ENCODE measurements at places on chromosomes 2 and 18.

- DNase-seq = no peak
These were observed 95.9 kb upstream of the MBOAT2 start for GRCh38 chr2:9099341-9099751.

- peak; percentile 23 for DNase-seq
These were observed 259.2 kb downstream of the SLC4A3 start for GRCh38 chr2:219886615-219887014.

DNA sequence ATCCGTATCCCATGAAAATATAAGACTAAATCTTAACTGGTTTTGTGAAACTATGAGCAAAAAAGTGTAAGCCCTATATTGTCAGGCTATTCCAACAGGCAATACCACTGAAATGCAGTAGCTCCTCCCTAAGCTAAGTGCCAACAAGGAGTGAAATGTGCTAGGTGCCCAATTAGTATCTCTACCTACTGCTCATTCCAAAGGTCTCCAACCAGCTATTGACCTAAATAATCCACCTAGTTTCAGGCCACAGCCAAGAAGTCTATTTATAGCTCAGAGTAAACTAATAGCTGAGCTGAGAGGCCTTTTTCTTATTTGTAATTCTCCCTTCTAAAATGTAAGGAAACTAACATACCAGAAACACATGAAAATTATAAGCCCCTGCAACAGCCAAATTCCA, 482.2 kb downstream of the DCC start:
- DNase-seq = no peak

DNA sequence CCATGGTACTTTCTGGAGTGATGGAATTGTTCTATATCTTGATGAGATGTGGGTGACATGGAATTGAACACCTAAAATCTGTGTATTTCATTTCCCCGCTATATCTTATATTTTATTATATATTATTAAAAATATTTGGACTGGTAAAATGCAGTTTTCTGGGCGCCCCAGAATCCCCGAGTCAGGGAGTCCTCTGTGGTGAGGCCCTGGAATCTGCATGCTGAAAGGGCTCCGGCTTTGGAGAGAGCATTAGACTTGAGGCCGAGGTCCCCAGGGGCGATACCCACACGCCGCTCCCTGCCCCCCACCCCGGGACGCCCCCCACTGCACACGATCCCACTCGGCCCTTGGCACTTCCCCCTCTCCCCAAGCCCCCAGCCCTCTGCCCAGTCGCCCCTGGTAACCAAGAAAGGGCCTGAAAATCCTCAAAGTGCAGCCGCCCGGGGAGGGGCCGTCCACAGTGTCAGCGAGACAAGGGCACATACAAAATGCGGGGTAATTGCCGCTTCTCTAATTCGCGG, 126.0 kb downstream of the ZFP36L2 start:
- DNase-seq = no peak

DNA sequence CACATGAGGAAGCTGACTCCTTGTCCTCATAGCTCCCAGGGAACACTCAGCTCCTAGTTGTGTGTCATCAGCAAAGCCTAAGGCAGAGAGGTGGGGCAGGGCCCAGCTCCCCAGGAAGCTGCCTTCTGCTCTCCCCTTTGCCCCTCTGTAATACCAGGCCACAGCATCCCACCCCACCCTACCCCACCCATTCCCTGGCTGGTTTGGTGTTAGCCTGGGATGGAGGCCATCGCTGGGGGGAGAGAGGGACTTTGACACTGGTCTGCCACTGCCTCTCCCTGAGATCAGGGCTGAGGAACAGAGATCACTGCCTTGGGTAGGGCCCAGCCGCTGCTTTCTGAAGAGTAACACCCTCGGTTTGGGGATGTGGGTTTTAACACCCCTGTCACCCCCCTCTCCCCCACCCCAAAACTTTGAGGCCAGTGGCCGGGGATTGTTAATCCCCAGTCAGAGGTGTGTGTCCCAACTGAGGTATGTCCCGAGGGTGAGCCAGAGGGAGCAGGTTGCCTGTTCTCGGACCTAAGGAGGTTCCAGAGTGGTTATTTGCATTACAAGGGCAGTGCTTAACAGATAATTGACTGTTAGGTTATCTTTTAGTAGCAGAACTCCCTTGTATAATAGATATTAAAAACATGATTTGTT, 41.4 kb downstream of the TET3 start:
- peak; percentile 31 for DNase-seq

GRCh38 chr2:194319222-194319992, 1337.6 kb upstream of the SLC39A10 start:
- DNase-seq = no peak

- DNase-seq = peak; percentile 84
These were observed 480 bp downstream of the DSEL start for GRCh38 chr18:67515942-67516538.

DNA sequence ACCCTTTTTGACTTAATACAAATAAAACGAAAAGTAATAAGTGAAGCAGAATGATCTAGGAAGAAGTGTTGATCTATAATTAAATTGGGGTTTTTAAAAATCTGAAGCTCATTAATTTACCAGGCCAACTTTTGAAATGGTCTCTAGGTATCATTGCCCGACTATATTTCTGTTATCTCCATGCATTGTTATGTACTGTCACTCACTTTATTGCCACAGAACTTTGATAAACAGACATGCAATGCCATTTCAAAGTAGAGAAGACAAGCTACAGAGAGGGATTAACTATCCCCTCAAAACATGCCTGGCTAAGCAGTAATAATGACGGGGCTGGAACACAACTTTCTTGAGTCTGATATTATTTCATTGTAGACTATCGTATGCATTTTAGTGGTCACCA, 147.6 kb upstream of the ITGA4 start:
- no peak for DNase-seq

GRCh38 chr2:43073401-43073825, 153.0 kb downstream of the ZFP36L2 start:
- peak; percentile 84 for DNase-seq

GRCh38 chr2:230758566-230759480, 46.2 kb downstream of the CAB39 start:
- peak; percentile 77 for DNase-seq

GRCh38 chr18:68233018-68233417, 481.9 kb downstream of the TMX3 start:
- DNase-seq = no peak

GRCh38 chr2:127118038-127118437, 11.1 kb upstream of the BIN1 start:
- no peak for DNase-seq

- DNase-seq = no peak
These were observed 255.9 kb upstream of the MYT1L start for GRCh38 chr2:2586931-2587330.

- DNase-seq = no peak
These were observed 41.0 kb downstream of the MYO3B start for GRCh38 chr2:170218931-170219330.

GRCh38 chr18:54950221-54950620, 9.0 kb downstream of the CCDC68 start:
- DNase-seq = no peak

DNA sequence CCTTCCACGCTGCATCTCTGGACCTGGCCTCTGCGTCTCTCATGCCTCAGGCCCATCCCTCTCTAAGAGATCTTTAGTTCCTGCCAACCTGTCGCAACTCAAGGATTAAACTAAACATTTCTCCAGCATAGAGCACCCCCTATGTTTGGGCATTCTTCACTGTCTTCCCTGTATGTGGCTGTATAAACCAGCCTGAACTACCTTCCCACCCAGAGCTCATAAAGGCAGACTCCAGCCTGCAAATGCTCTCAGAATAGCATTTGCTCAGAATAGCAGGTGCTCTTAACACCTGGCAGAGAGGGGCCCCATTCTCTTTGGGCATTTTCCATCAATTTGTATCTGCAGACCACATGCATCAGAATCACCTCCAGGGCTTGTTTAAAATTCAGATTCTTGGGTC, 83.4 kb downstream of the EHD3 start:
- DNase-seq = no peak

GRCh38 chr18:1483385-1483784, 578.7 kb downstream of the ADCYAP1 start:
- DNase-seq = no peak

DNA sequence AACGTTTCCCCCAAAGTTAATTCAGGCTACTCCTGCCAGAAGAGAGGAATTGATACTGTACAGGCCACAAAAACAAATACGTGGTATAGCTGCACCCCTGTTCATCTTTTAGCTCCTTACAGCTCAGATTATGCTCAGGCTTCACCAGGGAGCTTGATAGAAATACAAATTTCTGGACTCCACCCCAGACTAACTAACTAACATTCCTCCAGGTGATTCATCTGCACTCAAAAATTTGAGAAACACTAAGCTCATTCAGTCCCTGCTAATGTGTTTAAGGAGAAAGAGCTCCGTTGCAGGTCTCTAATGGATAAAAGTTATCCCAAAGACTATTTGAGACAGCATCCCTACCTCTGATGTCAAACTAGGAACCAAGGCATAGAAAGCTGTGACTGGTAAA, 36.8 kb upstream of the UNC80 start:
- DNase-seq = no peak

- DNase-seq = no peak
These were observed 52.1 kb downstream of the SPRED2 start for GRCh38 chr2:65380255-65380654.

- no peak for DNase-seq
These were observed 16.5 kb downstream of the BIN1 start for GRCh38 chr2:127090281-127091120.

GRCh38 chr2:102768892-102769291, 7.1 kb downstream of the TMEM182 start:
- DNase-seq = no peak

GRCh38 chr18:13510594-13510993, 215.8 kb downstream of the FAM210A start:
- DNase-seq = no peak

- peak; percentile 31 for DNase-seq
These were observed 6.9 kb upstream of the POLR2D start for GRCh38 chr2:127864877-127865276.

DNA sequence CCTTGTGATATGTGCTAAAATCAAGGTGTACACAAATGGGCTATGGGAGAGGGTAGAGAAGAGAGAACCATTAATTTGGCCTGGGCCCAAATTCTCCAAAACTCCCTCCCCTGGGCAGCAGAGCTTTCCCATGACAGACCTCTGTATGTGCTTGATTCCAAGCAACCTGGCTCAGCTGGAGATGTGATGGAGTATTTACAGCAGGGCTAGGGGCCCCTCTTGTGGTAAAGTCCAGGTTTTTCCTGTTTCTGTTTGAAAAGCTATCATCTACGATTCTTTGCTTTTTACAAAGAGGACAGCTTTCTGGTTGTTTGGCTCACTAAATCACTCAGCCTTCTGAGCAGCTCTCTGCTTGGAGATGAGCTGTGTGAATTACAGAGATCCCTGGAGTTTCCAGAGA, 40.3 kb downstream of the KCNS3 start:
- no peak for DNase-seq

DNA sequence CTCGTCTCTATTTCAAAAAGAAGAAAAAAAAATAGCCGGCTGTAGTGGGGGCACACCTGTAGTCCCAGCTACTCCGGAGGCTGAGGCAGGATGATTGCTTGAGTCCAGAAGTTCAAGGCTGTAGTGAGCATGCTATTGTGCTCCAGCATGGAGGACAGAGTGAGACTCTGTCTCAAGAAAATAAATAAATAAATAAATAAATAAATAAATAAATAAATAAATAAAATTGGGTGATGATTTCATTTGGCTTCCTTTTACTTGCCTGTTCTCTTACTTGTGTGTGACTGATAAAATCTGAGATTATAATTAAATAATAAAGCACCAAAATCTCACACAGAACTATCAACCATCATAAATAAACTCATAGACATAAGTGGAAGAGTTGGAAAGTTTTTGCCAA, 657.8 kb downstream of the NRXN1 start:
- DNase-seq = no peak

GRCh38 chr2:238698451-238699306, 149.2 kb upstream of the TWIST2 start:
- no peak for DNase-seq
